HEK293T (cell line): ENCODE measurements at places on chromosomes 2 and 18.
A peak's percentile ranks its signal among the peaks of the same experiment; 100 is the strongest.

DNA sequence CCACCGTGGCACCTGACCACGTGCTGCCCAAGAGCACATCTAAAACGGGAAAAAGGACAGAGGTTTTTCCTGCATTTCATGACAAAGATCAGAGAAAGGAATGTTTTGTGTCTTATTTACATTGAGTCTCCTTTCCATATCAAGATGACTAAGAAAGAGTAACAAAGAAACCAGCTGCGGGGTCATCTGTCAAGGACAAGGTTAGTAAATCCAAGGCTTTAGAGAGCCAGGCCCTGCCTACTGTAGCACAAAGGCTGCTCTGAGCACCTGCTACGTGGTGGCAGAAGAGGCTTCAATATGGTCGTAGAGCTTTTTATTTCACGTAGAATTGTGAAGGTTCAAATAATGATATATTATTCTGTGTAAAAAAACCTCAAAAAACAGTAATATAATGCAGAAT lies 51.0 kb downstream of the PRELID3A start:
- DNase-seq: no peak

DNA sequence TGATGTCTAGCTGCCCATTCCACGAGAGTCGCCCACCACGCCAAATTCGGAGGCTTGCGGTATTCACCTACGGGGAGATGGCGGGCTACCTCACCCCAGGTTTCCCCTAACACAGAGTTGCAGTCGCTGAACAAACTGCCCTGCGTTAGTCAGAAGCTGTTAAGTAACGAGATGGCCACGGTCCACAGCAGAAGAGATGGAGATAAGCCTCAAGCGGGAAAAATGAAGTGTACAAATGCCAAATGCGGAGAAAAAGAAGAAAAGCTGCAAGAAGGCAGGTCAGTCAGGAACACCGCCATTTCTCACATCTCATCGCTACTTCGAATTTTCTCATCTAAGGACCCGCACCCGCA lies 425 bp downstream of the ASB3 start:
- DNase-seq: peak; percentile 18

DNA sequence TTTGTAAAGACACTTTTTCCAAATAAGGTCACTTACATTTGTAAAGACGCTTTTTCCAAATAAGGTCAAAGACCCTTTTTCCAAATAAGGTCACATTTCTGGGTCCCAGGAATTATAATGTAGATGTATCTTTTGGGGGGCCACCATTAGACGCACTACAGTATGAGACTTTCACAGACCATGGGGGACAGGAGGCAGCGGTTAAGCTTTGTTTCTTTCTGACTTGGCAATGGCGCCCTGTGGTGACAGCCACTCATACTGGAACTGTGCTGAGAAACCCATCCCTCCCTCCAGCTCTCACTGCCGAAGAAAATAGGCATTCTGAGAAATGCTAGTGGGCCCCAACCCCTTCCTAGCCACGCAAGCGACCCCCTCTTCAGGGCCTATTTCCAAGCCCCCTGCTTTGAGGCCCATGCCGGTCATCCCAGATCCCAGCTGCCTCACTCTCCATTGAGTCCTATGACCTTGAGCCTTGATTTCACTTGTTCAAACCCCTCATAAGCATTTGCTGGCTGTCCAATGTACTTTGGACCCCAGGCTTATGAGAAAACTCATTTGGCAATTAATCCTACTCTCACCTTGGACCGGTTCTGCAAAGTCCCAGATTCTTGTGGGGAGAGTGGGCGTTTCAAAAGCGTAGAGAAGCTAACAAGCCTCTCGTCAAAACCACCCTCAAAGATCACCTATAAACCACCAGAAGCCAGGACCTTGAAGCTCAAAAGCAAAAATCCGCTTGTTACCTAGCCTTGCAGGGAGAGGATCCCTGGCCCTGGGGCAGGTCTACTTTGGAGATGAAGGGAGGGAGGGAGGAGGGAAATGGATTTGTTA lies 11.3 kb upstream of the SPATA3 start:
- no peak for DNase-seq

DNA sequence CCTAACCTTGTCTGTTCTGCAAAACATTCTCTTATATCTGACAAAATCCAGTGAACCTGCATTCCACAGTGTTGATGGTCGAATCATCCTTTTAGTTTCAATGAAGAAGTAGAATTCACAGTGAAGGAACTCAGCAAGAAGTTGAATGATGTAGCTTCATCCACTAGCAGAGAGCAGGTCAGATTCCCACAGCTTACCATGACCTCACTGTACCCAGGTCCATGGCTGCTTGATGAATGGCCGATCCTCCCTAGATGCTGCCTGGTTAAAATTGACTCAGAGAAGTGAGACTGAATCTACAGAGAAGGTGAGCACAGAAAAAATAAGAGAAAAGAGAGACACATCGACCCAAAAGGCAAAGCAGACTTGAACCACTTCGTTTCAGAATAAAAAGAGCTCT lies 906.0 kb upstream of the CHAC2 start:
- DNase-seq: no peak

GRCh38 chr18:78709261-78709809 lies 270.3 kb upstream of the SALL3 start:
- DNase-seq: no peak

DNA sequence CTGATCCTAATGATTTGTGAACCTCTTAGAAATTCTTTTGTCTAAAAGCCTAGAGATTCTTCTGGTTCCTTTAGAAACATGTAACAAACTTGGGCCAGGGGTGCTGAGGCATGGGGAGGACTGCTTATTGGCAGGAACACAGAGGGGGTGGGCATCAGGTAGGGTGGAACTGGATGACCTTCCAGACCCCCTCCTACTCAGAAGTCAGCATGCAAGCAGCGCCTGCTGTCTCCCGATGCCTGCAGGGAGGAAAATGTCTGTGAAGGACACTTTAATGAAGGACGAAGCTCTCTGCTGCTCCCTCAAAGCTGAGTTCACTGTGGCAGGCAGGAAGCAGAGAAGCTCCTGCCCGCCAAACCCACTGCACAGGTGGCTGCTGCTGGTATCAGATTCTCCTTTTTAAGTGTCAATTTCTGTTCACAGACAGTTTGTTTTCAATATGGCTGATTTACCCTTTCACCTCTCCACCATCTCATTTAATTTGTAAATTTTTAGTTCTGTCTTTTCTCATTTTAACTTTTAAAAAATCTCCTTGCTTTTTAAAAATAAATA lies 19.4 kb downstream of the COA5 start:
- DNase-seq: no peak

GRCh38 chr2:47225061-47225783 lies 70.1 kb upstream of the STPG4 start:
- DNase-seq: no peak

DNA sequence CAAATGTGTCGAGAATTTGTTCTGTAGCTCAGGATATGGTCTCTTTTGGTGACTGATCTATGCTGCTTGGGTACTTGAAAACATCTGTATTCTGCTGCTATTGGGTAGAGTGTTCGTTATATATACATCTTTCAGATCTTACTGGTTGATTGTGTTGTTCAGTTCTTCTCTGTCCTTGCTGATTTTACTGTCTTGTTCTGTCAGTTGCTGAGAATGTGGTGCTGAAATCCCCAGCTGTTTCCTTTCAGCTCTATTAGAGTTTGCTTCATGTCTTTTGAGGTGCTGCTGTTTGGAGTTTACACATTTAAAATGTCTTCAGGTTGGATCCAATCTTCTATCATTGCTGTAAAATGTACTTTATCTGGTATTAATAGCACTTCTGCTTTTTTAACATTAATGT lies 12.9 kb downstream of the BCL2L11 start:
- DNase-seq: no peak

- DNase-seq: no peak
Measured at GRCh38 chr18:9952633-9953416, 39.0 kb downstream of the VAPA start.

DNA sequence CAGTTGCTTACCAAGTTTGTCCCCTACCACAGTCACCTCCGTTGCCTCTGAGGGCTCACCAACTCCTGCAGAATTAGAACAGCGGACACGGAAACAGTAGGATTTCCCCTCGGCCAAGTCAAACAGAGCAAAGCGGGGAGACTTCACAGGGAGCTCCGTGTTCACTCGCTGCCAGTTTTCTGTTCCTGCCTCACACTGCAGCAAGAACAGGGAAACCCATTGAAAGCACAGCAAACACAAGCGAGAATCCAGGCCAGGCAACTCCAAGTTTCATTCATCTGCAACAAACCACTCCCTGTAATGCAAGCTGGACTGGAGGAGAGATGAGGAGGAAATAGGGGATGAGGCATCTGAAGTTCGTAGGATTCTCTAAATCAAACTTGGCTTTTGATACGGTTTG lies 84.2 kb downstream of the MYOM1 start:
- no peak for DNase-seq

DNA sequence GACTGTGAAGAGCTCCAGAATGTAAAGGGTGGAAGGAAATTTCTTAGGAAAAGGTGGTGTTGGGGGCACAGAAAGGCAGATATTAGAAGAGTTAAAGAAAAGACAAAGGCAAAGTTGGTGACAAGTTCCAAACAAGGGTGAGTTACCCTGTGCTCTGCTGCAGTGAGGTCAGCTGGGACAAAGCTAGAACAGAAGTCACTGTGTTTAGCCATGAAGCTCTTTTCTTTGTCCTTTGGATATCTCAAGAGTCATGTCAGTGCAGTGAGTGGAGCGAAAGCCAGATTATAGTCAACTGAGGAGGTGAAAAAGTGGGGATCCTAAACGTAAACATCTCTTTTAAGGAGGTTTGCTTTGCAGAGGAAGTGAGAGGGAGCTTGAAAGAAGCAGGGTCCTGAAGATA lies 187.8 kb upstream of the ALPP start:
- DNase-seq: no peak

DNA sequence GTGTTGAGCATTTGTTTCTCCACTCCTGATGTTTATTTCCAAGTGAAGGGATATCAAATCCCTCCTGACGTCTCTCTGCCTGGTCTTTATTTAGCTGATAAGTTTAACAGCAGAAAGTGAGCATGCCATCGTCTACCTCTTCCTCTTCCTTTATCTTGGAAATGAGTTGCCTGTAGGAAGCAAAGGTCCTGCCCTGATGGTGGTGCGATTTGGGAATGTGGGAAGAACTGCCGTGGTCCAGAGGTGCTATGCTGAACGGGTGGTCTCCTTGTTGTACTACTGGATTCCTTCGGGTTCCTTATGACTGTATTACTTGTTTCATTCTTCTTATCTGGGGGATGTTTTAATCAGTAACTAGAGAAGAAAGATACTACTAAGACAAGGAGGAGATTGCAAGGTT lies 217.5 kb downstream of the PMAIP1 start:
- no peak for DNase-seq
